ENCODE measurements at places on chromosomes 3 and 15.

GRCh38 chr3:153756816-153757215 lies 364.4 kb upstream of the ARHGEF26 start:
- no peak for DNase-seq

DNA sequence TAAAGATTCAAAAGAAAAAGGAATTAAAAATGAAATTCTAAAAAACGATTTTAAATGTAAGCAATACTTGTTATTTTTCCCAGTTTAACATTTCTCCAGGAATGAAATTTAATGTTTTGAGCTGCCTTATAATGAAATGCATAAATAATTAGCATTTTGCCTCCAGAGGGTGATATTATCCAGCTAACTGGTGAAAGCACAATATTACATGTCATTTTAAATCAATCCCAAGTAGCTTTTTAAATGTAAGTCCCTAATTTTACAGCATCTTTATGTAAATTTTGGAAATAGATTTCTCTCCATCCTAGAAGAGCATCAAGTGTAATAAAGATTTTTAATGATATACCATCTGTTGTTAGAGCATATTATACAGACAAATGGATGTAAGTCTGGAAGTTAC lies 139.1 kb upstream of the P2RY1 start:
- no peak for DNase-seq

DNA sequence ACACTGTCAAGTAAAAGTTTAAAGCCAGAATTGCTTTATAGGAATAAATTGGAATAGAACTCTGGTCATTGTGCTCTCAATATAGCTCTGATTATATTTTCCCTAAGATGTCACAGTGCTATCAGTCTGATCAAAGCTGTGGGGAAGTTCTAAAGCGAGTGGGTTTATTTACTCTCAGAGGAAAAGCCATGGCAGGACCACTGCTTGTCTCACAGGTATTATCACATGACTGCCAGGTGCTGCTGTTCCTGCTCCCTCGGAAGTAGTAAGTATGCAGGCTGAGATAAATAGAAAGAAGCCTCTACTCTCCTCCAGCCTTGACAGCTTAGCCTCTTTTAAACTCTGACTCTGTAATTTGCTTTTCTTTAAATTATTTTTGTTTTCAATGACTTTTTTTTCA lies 49.1 kb upstream of the UTS2B start:
- DNase-seq, result peak; percentile 33

- no peak for DNase-seq
Observed at GRCh38 chr15:39582977-39583595, 2.2 kb downstream of the THBS1 start.

GRCh38 chr3:124688581-124689454 lies 41.4 kb upstream of the UMPS start:
- DNase-seq, result peak; percentile 6

DNA sequence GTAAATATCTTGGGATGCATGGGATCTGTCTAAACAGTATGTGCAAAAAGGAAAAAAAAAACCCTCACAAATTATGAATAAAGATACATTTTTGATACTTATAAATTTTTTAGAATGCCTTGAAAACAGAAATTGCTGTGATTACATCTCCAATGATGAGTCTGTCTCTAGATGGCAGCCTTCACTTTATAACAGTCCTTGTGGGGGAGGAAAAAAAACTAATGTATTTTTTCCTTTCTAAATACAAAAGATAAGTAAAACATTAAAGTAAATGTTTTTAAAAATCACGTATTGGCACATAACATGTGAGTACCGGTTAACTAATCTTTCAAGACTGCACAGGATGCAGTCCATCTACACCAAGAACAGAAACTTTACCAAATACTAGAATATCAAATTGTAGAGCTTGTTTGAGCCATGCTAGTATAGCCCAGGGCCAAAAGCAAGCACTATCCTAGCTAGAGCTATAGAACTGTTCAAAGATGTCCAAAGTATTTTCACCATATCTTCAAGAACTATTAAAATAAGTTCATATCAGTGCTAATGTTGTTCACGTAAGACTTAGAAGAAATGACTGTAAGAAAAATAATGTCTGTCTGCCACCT lies 206.4 kb downstream of the STAG1 start:
- no peak for DNase-seq

DNA sequence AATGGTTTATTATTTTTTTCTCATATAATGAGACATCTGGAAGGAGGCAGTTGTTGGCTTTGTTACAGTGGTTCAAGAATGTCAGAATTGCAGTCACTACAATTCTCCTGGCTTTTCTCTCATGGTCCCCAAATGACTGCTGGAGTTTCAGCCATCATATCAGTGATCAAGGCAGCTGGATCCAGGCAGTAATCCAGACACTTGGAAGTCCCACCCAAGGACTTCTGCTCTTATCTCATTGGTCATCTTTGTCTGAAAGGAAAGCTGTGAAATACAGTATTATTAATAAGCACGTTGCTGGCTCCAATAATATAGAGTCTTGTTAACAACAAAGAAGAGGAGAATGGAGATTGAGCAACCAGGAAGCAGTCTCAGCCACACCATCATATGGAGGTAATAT lies 22.9 kb upstream of the MED12L start:
- no peak for DNase-seq

GRCh38 chr3:97277708-97278107 lies 463.3 kb downstream of the EPHA6 start:
- DNase-seq, result no peak

- DNase-seq, result no peak
Observed at GRCh38 chr3:55906896-55907295, 419.8 kb upstream of the WNT5A start.

- no peak for DNase-seq
Observed at GRCh38 chr15:79673416-79674123, 223.2 kb downstream of the MTHFS start.

GRCh38 chr3:73656241-73656890 lies 31.6 kb upstream of the PDZRN3 start:
- no peak for DNase-seq

DNA sequence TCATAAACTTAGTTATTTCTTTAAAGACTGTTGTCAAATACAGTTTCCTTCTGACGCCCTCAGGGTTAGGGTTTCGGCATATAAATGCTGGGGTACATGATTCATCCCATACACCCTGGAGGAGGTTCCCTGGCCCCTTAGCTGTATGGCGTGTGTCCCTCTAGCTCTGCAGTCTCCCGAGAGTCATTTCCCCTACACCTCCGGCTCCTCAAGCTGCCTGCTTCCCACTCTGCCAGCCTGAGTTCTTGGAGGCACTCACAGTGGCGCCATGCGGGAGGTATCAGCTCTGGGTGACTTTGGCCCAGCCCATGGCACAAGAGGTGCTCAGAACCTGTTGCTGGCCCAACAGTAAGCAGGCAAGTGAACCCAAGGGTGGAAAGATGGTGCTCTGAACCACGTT lies 70.2 kb upstream of the TRPM1 start:
- no peak for DNase-seq

DNA sequence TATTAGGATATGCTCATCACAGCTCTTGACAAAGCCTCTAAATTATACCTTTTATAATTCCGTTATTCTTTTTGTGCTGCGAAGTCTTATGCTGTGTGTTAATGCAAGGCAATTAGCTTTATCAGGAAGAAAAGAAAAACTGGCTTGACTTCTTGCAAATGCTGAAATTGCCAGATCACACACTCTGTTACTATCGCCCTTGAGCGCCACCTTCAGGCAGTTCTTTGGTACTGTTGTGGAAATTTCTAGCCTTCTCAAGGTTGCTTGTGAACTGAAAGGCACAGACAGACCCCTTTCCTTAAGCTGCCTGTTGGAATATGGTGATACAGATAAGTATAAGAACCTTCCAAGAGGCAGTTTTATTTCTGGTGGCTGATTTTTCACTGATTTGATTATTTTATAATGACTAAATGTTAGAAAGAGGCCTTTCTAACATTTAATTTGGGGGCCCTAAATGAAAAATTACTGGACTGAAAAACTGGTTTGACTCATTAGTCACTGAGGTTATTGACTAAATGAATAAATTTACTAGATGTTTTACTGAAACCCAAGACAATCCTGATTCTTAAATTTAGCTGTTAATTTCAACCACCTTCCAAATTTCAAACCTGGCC lies 126.2 kb upstream of the RASGRP1 start:
- DNase-seq, result peak; percentile 95

GRCh38 chr3:64216274-64217147 lies 8.8 kb downstream of the PRICKLE2 start:
- no peak for DNase-seq

DNA sequence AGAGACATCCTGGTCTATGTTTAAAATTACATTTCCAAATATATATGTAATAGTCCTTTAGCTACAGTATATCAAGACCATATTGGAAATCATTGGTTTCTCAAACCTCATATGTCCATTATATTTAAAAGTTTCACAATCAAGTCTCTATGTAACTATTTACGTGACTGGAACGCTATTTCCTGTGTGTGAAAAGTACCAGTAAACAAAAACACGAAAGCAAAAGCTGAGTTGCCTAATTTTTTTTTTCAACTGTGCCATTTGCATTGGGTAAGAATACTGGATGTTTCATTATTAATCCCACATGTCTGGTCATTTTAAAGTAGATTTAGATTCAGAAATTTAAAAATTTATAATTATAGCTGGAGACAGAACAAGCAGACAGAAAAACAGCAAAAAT lies 381.4 kb downstream of the TBC1D5 start:
- no peak for DNase-seq

GRCh38 chr3:124557-125179 lies 71.9 kb upstream of the CHL1 start:
- DNase-seq, result no peak

- DNase-seq, result no peak
Observed at GRCh38 chr3:111603679-111604078, 8.5 kb upstream of the ZBED2 start.

GRCh38 chr15:78204351-78205309 lies 29.7 kb downstream of the ACSBG1 start:
- DNase-seq, result no peak

DNA sequence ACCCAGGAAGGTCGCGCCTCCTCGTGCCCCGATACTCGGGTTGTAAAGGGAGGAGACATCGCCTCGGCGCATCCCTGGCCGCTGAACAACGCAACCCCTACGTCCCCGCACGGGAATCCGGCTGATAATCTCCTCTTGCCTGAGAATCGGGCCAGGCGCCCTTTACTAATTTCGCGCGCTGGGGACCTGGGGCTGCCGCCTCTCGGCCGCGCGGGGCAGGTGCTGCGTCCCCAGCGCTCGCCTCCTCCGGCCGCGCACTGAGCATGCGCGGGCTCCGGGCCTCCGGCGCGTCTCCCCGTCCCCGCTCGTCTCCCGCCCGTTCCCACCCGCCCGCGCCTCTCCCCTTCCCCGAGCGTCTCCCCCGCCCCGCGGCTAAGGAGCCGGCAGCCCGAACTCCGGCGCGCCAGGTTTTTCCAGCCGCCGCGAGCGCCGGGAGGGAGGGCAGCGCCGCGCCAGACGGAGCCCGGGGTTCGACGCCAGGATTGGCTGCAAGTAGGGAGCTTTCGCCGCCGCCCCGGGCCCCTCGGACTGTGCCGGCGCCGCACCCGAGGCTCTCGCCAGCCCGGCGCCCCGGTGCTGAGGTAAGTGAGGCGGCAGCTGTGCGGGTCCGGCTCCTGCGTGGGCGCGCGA lies at the start of gene CNTN4:
Gene CNTN4 (plus strand): TSS at position 469 of the 630 bp plus-strand sequence.
- no peak for DNase-seq

- DNase-seq, result no peak
Observed at GRCh38 chr15:74920456-74920855, 13.8 kb upstream of the FAM219B start.

DNA sequence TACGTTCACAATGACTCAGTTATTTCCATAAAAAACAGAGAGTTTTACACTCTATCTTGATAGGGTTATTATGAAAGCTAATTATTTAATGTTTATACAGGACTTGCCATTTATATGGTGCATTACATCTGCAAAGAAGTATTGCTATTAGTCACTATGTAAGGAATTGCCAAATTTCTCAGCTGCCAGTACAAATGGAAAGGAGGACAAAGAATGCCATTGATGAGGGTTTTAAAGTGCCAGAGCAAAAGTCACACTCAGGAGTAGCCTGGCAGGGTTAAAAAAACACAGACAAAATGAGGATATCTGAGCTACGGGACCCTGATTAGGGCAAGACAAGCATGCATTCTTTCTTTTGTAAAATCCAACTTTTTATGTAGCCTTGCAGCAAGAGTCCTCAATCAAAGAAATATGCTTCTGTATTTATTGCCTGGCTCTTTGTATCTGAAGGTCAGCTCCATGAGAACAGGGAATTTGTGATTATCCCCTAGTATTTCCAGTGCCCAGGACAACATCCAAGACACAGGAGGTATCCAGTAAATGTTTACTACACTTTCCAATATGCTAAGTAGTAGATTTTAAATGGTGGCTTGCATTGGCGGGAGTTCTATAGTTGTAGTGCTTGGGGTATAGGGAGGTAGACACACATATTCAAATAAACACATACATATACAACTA lies 1013.6 kb downstream of the ROBO1 start:
- no peak for DNase-seq

DNA sequence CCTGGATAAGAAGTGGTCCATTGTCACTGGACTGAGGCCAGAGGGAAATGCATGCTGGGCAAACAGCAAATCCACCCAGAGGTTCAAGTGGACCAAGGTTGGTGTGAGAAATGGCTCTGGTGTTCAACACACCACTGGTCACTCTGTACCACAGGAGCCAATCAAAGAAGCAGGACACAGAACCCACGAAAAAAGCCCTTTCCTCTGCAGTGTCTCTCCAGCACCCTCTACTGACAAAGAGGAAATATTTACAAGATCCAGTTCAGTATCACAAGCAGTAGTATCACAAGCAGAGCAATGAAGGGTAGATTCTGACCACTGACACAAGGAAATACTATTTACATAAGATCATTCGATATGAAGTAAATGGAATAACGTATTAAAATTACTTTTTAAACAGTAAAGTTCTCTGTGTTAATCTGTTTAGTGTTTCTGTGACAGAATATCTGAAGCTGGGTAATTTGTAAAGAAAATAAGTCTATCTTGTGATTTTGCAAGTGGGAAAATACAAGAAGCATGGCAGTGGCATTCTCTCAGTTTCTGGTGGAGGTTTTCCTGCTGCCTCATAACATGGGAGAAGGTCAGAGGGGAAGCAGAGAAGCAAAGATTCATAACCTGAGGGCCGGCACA lies 390.7 kb downstream of the EFHB start:
- DNase-seq, result peak; percentile 13

- peak; percentile 69 for DNase-seq
Observed at GRCh38 chr15:34318277-34319079, 19.1 kb downstream of the SLC12A6 start.

- DNase-seq, result no peak
Observed at GRCh38 chr3:172094621-172095557, 55.5 kb downstream of the FNDC3B start.

- no peak for DNase-seq
Observed at GRCh38 chr3:114299421-114299820, 5.6 kb downstream of the TIGIT start.

DNA sequence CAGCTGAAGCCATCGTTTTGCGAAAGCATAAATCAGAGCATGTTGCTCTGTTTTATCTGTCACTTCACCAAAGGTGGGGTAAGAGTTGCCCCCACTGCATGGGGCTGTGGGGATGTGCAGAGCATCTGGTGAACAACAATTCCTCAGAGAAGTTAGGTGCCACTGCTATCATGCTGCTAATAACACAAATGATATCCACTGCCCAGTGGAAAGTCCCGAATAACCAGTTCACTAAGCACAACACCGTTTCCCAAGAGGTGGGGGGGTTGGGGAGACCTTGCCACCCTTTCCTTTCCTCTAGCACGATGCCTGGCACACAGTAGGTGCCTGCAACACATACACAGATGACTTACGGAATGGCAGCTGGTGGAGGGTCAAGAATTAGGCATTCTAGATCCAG lies 38.6 kb downstream of the FAM3D start:
- DNase-seq, result no peak
